ENCODE measurements at places on chromosomes 2 and 18. TPM values are rescaled to one million over a fixed set of nuclear protein-coding genes. Genes with fewer than 3 reads are reported as not detected.

Gene CDH19
- 28.5 TPM for total RNA-seq

Gene GDF7
- total RNA-seq = 1.7 TPM

Gene TMEM163
- total RNA-seq = 13.7 TPM

Gene LAMA3
- total RNA-seq = 10.4 TPM

Gene EML6
- total RNA-seq = 20.0 TPM

Gene ZC3H8
- total RNA-seq = 14.3 TPM

Gene ZNF516
- total RNA-seq = 25.1 TPM

Gene PCARE
- total RNA-seq = 0.06 TPM

Gene IL36B
- not detected for total RNA-seq

Gene KIAA2012
- total RNA-seq = 5.7 TPM

- H3K27ac ChIP-seq = no peak overlapping the region
- H3K36me3 ChIP-seq = no peaks in the 10 kb centered on the region
- H3K27me3 ChIP-seq = no peaks in the 10 kb centered on the region
- peaks cover 8% of the 10 kb centered on the region for H3K4me1 ChIP-seq
- no peak for DNase-seq
Measured at GRCh38 chr18:13159579-13159978, 59.0 kb upstream of the LDLRAD4 start.

GRCh38 chr2:70715071-70715985, 52.7 kb downstream of the ADD2 start:
- no peak overlapping the region for H3K27ac ChIP-seq
- H3K4me3 ChIP-seq = no peak overlapping the region
- H3K36me3 ChIP-seq = peaks cover 13% of the 10 kb centered on the region
- H3K4me1 ChIP-seq = peaks cover 48% of the 10 kb centered on the region

DNA sequence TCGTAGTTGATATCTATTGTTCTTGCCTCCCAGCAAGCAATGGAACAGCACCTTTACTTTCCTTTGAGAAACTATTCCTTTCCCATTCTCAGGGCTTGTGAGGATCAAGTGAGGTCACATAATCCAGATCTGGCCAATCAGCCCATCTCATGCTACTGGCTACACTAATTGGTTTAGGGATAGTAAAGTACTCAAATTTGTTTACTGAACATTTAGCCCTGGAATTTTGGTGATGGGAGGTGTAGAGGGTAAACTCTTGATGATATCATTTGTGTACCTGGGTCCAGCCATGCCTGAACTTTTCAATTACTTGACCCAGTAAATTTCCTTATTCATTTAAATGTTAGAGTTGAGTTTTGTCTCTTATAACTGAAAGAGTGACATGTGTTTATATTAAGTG, 195.8 kb upstream of the TNP1 start:
- no peaks in the 10 kb centered on the region for H3K27me3 ChIP-seq
- DNase-seq = no peak
- H3K4me3 ChIP-seq = no peak overlapping the region
- no peaks in the 10 kb centered on the region for H3K36me3 ChIP-seq

GRCh38 chr2:221124532-221125240, 447.4 kb downstream of the EPHA4 start:
- no peaks in the 10 kb centered on the region for H3K36me3 ChIP-seq
- no peak for DNase-seq
- H3K4me3 ChIP-seq = no peak overlapping the region
- H3K4me1 ChIP-seq = peaks cover 5% of the 10 kb centered on the region
- no peak overlapping the region for H3K27ac ChIP-seq

- H3K4me3 ChIP-seq = no peak overlapping the region
- DNase-seq = no peak
- no peak overlapping the region for H3K27ac ChIP-seq
- H3K27me3 ChIP-seq = no peaks in the 10 kb centered on the region
- H3K36me3 ChIP-seq = no peaks in the 10 kb centered on the region
Measured at GRCh38 chr2:196406-196805, 67.4 kb downstream of the SH3YL1 start.

- H3K4me1 ChIP-seq = peaks cover 3% of the 10 kb centered on the region
- no peak overlapping the region for H3K4me3 ChIP-seq
- no peak for DNase-seq
- peaks cover 4% of the 10 kb centered on the region for H3K36me3 ChIP-seq
Measured at GRCh38 chr18:61851279-61851678, 41.5 kb downstream of the RNF152 start.

- H3K36me3 ChIP-seq = no peaks in the 10 kb centered on the region
- H3K4me3 ChIP-seq = no peak overlapping the region
- DNase-seq = peak; percentile 90
- no peaks in the 10 kb centered on the region for H3K4me1 ChIP-seq
- H3K27me3 ChIP-seq = no peaks in the 10 kb centered on the region
Measured at GRCh38 chr18:72672364-72673184, 128.4 kb upstream of the CBLN2 start.

GRCh38 chr18:45316127-45316526, 299.1 kb upstream of the SLC14A2 start:
- DNase-seq = no peak
- no peak overlapping the region for H3K27ac ChIP-seq
- no peaks in the 10 kb centered on the region for H3K36me3 ChIP-seq
- H3K4me1 ChIP-seq = peaks cover 6% of the 10 kb centered on the region

DNA sequence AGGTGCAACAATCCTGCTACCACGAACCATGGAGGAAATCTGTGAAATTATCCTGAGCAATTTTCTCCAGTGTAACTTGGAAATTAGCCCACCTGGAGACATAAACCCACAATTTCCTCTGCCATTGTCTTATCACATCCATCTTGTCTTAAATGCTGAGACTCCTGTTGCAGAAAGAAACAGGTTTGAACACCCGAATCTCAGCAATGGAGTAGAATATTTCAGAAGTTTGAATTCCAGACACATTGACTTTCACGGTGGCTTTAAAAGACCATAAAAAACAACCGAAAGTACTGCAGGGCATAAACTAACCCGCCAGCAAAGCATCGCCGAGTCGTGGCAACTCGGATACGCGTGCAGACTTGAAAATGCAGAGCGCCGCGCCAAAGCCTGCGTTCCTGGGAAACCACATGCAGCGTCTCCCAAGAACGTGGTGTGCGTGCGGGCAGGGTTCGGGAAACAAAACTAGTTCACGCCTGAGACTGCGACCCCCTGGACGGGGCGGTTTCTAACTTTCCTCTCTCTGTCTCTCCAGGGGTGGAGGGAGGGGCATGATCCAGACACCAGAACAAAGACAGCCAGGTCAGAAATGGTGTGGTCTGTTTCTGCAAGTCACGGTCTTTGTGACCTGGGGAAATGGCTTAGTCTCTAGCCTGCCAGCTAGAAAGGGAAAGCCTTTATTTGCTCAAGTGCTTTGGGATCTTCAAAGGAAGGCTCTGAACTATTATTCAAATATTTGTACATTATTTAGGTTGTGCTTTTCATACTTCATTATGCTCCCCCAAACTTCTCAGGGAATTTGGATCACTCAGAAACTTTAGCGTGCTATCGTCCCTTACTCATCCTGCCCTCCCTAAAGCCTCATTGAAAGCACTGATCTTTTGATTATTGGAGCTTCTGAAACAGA, 26.9 kb upstream of the KCTD1 start:
- DNase-seq = peak; percentile 87
- H3K36me3 ChIP-seq = no peaks in the 10 kb centered on the region
- peaks cover 4% of the 10 kb centered on the region for H3K27me3 ChIP-seq

GRCh38 chr2:30629866-30630265, 177.4 kb downstream of the CAPN13 start:
- H3K27me3 ChIP-seq = no peaks in the 10 kb centered on the region
- H3K4me3 ChIP-seq = no peak overlapping the region
- DNase-seq = no peak

DNA sequence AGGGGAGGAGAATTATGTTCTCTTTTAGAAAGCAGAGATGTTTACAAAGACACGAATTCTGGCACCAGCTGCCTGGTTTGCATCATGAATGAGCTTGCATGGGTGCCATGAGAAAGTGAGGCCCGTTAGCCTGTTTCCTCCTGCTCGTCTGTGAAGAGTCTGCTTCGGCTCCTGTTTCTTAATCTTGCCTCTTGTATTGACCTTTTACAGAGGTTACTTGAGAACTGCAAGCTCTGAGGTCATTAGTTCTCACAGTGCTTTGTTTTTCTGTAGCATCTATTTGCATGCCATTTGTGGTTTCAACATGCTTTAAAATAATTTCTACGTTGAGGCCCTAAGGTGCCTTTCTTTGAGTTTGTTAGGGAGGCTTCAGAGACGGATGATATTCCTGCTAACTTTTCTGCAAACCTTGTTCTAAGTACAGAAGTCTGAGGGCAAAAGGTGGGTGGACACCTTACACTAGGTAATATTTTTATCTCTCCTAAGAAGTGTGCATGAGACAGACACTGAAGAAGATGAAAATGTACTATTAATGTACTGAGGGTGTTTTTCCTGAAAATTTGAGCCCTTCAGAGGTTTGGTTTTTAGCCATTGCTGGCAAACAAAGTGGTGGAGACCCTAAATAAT, 53.4 kb upstream of the LINC00305 start:
- H3K4me3 ChIP-seq = no peak overlapping the region
- peaks cover 3% of the 10 kb centered on the region for H3K4me1 ChIP-seq
- H3K27ac ChIP-seq = no peak overlapping the region
- H3K27me3 ChIP-seq = no peaks in the 10 kb centered on the region
- no peaks in the 10 kb centered on the region for H3K36me3 ChIP-seq

GRCh38 chr2:2735041-2735440, 404.0 kb upstream of the MYT1L start:
- no peak overlapping the region for H3K4me3 ChIP-seq
- DNase-seq = no peak
- H3K4me1 ChIP-seq = peaks cover 10% of the 10 kb centered on the region
- no peaks in the 10 kb centered on the region for H3K27me3 ChIP-seq
- H3K27ac ChIP-seq = no peak overlapping the region

GRCh38 chr2:27264753-27265535, 2.1 kb upstream of the SLC30A3 start:
- peak; percentile 79 for DNase-seq
- peak overlapping the region; percentile 29 for H3K4me3 ChIP-seq
- H3K27ac ChIP-seq = no peak overlapping the region
- H3K27me3 ChIP-seq = peaks cover 61% of the 10 kb centered on the region
